ENCODE measurements at places on chromosomes 16 and 17. TPM values are rescaled to one million over a fixed set of nuclear protein-coding genes. Genes with fewer than 3 reads are reported as not detected.

DNA sequence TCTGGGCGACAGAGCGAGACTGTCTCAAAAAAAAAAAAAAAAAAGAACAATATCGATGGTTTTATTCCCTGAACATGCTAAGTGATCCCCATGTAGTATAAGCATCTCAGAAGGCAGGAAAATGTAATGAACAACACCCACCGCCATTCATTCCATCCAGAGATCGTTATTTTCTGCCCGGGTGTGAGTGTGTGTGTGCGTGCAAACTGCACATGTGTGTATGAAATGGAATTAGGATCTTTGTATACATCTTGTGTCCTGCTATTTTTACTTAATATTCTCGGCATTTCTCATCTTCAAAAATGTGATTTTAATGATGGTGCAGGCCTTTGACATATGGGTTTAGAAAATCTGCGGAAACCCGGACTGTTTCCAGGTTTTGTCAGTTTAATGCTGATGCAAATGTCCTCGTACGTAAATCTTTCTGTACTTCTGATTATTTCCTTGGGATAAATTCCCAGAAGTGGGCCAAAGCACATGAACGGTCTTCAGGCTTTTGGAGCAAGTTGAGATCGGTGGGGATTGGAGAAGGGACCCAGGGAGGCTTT, 254.8 kb downstream of the SEC14L1 start:
- no peak for ATAC-seq

DNA sequence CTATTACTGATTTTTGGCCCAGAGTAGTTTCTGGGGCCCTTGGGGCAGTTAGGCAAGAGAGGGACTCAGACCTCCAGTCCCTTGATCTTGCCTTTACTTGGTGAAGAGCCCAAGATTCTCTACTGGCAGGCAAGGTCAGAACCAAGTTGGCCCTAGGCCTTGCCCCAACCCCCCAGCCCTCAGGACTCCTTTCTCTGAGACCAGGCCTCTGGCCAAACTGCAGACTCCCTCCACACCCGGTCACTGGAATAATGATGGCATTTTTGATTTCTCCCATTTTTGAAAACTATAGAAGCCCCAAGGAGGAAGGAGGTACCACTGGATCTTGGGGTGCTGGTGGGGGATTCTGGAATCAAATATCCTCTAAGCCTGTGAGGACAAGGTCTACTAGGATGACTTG, 18.0 kb upstream of the HOXB9 start:
- ATAC-seq = no peak

DNA sequence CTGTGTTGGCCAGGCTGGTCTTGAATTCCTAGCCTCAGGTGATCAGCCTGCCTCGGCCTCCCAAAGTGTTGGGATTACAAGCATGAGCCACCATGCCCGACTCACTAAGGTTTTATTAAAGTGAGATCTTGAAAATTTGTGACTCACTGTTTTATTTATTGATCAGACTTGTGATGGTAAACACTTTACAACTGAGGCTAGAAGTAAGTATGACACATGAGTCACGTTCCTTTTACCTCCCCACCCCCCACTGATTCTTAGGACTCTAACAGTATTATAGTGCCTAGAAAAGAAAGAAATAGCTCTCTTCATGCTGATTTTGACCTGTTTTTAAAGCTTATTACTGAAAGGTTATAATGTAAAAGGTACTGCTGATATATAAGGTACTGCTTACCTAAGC, 160.6 kb downstream of the TANC2 start:
- no peak for ATAC-seq

- no peak for ATAC-seq
Observed at GRCh38 chr16:24523569-24523968, 15.8 kb upstream of the RBBP6 start.

GRCh38 chr17:8673612-8674011, 43.1 kb upstream of the MYH10 start:
- no peak for ATAC-seq

DNA sequence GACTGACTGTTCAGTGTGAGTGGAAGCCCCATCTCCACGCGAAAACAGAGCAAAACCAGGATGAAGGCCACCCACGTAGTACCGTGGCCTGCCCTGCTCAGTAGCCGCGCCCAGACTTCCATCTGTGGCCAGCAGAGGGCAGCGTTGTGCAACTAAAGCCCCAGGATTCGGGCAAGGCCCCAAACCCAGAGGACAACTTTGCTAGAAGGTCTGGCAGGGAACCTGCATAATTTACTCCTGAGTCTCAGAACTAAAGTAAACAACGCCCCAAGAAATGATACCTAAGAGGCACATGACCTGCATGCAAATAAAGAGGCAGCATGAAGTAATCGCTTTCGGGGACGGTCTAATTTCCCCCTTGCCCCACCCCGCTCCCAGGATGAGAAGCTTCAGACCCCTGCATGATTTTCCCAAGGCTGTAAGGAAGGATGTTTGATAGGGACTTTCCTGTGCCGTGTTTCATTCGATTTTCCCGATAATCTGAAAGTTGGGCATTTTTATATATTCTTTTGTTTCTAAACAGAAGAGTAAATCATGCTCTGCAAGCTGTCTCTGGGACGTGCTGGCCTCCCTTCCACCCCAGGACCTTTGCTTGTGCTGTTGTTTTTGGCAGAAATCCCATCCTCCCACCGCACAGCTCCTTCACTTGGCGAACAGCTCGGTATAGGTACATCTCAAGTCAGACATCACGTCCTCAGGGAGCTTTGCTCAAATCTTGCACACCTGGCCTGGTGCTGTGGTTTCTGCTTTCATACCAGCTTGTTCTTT, 18.6 kb downstream of the HSBP1 start:
- ATAC-seq = peak; percentile 97

DNA sequence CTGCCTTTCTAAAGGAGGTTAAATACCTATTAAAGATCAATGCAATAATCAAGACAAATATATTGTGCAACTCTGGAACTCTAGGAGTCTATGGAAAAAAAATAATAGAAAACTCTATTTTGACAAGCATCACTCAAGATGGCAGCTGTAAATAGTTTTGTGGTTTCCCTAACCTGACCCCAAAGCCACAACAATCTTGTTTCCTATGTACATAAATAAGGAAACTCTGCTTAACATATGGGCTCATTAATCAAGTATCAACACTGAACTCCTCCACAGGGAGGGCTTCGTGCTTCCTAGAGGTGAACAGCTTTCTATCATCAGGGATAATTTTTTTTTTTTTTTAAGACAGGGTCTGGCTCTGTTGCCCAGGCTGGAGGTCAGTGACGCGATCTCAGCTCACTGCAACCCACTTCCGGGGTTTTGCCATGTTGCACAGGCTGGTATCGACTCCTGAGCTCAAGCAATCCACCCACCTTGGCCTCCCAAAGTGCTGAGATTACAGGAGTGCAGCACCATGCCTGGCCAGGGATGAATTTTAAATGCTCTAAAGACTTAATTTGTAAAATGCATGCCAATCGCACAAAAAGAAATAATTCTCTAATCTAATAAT, 42.5 kb downstream of the ARHGAP17 start:
- no peak for ATAC-seq

DNA sequence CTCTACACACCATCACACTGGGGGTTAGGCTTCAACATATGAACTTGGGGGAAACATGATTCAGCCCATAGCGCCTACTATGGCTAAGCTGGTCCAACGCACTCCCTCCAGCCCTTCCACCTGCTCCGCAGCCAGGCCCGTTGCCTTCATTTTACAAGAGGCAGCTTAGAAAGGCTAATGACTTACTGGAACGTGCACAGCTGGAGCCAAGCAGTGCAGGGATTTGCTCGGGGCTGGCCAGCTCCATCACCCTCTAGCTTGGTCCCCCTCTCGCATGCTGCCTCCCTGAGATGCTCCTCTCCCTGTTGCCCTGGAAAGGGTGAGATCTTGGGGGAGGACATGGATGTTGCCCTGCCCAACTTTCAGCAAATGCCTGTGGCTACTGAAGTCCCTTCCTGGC, 2.8 kb upstream of the CACNG1 start:
- no peak for ATAC-seq

GRCh38 chr16:35187665-35188225, 1728.3 kb downstream of the TP53TG3F start:
- ATAC-seq = no peak

DNA sequence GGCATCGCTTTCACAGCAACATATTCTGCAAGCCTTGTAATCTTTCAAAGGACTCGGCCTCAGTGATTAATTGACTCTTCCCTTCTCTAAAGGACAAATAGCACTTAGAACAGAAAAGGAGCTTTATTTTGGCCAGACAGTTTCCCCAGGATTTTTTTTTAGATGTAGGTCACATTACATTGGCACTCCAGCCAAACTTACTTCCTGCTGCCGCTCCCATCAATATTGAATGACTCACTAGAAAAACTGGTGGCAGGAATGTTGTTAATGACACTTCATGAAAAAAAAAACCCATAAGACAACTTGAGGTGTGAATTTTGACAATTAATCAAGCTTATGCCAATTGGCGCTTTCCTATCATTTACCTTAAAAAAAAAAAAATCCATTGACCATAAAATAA, 432.6 kb downstream of the TOX3 start:
- no peak for ATAC-seq

DNA sequence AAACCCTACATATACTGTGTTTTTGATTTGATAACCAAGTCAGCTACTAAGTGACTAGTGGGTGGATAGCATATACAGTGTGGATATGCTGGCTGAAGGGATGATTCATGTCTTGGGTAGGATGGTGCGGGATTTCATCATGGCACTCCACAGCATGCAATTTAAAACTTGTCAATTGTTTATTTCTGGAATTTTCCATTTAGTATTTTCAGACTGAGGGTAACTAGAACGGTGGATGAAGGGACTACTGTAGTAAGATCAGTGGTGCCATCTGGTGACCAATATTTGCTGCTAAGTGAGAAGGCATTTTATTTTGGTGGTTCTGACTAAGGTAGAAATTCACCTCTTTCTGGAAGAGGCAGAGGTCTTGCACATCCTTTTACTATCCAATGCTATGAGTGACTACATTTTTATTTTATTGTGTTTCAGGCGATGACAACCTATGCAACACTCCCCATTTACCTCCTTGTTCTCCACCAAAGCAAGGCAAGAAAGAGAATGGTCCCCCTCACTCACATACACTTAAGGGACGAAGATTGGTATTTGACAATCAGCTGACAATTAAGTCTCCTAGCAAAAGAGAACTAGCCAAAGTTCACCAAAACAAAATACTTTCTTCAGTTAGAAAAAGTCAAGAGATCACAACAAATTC, 3.1 kb downstream of the CDC6 start:
- ATAC-seq = no peak

DNA sequence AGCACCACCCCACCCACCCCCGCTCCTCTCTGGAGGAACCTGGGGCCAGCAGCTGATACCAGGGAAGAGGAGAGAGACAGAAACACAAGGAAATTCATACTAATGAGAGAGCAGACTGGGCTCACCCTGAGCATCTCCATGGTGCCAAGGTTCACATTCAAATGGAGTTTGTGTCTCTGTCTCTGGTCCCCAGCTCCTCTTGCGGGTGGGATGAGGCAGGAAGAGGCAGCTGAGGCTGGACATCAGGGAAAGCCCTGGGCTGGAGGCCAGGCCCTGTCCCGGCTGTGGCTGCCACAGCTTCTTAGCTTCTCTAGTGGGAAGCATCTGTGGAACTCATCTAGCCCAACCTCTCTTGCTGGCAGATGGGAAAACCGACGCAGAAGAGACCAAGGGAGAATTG, 121.5 kb downstream of the SDK2 start:
- no peak for ATAC-seq

DNA sequence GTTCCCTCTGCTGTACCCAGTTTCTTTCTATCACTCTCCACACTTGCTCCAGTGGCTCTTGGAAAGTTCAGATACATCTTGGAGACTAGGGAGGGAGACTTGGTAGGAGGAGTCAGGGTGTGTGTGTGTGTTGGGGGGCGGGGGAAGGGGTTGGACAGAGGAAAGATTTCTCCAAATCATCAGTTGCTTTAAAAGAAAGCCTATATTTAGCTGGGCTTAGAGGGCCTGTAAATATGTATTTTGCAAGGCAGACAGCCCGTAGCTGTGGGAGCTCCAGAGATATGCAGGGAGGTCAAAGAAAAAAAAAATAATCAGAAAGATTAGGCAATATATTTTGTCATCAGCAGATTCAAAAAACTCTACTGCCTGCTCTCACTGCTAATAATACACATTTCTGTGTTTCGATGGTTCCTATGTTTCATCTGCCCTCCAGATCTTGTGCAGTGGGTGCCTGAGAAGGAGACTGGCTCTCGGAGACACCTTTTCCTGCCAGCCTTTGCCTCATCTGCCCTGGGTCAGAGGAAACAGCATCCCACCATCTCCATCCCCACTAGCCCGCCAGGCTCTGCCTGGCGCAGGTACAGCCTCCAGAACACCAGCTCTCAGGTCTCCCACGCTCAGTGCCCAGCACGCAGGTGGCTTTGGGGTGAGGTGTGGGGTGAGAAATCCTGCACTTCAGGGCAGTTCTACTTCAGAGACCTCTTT, 4.8 kb upstream of the PPP1R9B start:
- no peak for ATAC-seq

DNA sequence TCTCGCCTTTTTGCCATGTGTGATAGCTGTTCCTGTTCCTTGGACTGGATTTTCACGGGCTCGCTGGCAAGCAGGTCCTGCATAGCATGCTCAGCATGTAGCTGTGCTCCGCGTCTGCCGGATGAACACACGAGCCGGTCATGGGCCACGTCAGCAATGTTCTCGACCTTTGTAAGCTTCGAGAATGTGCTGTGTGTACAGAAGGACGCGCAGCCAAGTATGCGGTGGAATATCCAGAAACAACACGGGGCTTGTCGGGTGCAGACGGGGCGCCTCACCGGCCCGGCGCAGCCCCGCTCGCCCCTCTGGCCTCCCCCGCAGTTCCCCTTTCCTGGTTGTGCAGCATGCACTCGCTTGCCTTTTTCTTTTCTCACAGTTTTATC, 42.2 kb downstream of the RPTOR start:
- ATAC-seq = no peak

DNA sequence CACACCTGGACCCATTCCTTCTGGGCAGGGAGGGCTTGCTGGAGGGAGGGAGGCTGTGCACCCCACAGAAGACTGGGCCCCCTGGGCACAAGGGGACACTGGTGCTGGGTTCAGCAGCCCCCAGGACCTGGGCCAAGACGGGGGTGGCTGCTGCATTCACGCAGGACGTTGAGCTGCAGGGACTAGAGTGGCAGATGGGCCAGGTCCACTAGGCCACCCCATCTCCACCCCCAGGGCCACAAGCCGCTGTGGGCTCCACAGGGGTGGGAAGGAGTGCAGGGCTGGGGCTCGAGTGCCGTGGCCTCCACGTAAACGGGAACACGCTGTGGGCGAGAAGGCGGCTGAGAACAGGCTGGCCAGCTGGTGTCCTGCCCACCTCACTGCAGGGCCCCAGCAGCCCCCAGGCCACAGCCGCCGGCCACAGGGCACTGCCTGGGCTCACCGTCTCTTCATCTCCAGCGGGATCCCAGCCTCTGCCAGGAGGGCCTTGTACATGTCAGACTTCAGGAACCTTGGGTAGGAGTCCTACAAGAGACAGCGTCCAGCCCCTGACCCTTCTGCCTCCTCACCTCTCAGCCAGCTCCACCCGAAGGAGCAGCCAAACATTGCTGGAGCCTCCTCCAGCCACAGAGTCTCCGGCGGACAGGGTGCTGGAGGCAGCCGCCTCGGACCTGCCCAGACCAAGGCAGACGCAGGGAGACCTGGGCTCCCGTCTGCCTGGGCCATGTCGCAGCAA, 6.5 kb downstream of the RGS11 start:
- ATAC-seq = no peak

Gene LRRC75A
- 2.3 TPM for total RNA-seq

Gene CLEC18C
- total RNA-seq = 1.3 TPM

Gene MT4
- total RNA-seq = not detected

Gene OTOA
- total RNA-seq = 0.28 TPM

Gene GPR179
- total RNA-seq = not detected

Gene TPPP3
- not detected for total RNA-seq

Gene TNFRSF13B
- total RNA-seq = not detected

Gene SLFN12
- 13.5 TPM for total RNA-seq

Gene RNF112
- 3.1 TPM for total RNA-seq

Measured in activated T-helper 17 cell treated with anti-CD3 and anti-CD28 coated beads, Interleukin-2, amount 50 U/mL, for 72 hours (primary cell).